ENCODE measurements at places on chromosomes 6 and 20.

DNA sequence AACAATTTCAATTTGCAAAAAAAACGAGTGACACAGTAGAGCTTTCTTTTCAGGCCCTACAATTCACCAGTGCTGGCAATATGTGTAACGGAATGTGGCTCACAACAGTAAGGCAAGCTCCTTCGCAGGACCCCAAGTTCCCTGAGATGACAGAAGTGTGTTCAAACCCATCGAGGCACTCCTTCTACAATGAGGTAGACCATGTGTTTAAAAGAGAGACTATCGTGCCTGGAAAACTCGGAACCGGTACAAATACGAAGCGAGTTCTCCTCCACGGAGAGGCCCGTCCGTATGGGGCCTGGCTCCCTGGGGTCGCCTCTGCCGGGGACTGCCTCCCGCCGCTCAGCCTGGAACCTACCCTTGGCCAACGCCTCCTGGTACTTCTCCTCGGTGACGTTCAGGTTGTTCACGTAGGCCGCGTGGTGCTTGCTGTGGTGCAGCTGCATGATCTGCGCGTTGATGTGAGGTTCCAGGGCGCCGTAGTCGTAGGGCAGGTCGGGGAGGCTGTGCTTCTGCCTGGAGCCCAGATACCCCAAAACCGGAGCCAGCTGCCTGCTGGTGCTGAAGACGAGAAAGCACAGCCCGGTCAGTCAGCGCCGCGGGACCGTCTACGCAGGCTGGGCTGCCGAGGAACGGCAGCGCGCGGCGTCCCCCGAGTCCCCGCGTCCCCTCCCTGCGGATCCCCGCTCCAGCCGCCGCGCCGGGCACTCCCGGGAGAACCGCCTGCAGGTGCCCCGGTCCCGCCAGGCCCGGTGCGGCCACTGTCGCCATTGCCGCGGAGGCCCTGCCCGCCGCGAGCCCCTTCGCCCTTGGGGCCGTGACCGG lies 526 bp downstream of the SOD2 start:
- DNase-seq: no peak

DNA sequence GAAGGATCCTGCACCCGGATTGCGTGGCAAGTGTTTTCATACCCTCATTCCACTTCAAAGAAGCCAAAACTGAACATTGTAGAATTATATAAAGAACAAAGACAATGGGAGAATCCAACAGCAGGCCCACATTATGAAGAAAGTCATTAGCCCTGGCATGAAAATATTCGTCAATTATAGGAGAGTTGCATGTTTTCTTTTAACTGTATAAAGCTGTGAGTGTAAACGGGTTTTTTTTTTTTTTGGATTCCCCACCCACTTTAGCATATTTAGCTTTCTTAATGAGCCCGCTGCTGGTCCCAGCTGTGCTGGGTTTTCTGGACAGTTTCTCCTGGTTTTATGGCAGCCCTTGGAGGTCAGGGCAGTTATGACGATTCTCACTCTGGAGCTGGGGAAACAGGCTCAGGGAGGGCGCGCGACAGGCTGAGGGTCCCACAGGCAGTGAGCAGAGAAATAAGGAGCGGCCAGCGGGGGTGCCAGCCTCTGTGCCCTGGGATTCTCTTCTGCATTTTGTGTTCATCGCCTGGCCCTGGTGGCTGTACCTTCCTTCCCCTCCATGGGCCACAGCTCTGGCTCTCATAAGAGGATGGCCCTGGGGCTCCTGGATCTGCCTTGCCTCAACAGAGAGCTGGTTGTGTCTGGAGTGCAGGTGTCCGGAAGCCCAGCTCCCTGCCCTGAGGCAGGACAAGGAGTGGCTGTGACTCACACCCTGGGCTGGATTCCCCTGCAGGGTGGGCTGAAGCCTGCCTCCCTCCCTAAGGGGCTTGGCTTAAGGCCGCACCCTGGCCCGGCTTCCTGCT lies 24.1 kb upstream of the SULF2 start:
- no peak for DNase-seq

- no peak for DNase-seq
Observed at GRCh38 chr20:17542481-17542880, 11.3 kb upstream of the BFSP1 start.

DNA sequence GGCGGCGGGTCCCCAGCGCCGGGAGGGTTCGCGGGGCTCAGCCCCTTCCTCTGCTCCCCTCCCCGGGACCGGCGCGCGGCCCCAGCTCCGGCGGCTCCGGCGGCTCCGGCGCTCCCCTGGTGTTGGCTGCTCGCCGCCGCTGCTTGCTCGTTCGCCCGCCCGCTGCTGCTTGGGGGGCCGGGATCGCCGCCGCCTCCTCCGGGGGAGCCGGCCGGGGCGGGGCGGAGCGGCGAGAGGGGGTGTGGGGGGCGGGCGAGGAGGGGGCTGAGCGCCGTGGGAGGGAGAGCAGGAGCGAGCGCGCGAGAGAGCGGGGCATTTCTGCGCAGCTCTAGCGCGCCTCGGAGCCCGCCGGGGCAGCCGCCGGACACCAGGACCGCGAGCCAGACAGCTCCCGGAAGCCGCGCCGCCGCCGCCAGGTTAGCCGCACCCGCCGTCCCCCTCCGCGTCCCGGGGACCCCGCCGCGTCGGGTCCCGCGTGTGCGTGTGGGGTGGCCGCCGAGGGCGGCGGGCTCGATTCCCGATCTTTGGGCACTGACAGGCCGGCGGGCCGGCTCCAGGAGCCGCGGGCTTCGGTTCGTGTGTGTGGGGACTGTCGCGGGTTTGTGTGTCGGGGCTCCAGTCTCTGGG lies 62.0 kb upstream of the EPB41L1 start:
- no peak for DNase-seq
